Fibroblast of mammary gland (primary cell): ENCODE measurements at places on chromosomes 13 and 19.

- no peak for DNase-seq
Measured at GRCh38 chr19:5881543-5882299, 11.4 kb upstream of the FUT5 start.

DNA sequence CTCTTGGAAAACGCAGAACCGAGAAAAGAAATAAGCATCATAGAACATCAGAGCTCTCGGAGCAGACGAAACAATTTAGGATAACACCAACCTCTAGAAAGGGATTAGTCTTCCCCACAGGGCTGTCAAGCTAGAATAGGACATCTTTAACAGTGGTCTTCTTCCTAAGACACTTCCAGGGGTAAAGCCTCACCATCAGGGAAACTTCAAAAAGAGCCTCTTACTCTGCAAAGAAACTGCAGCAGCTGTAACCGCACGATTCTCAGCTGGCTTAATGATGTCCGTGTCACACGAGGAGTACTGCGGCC lies 642 bp downstream of the ZNF571 start:
- no peak for DNase-seq

GRCh38 chr13:98343461-98343860 lies 166.4 kb upstream of the RNF113B start:
- no peak for DNase-seq

DNA sequence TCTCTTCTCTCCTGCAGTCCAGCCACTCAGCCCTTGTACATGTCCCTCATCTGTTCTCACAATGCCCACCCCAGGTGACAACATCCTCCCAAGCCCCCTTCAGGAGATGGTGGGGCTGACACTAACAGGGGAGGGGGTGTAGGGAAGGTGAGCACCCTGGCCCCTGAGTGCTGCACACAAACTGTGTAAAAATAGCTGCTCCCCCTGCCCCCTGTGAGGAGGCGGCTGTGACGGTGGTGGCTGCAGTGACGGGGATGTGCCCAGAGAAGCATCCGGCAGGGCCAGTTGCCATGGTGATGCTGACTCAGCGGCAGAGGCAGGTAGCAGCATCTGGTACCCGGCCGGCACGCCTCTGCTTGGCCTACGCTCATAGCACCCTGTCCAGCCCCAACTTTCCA lies 13.0 kb upstream of the JUND start:
- no peak for DNase-seq

GRCh38 chr19:13882419-13882795 lies 5.5 kb downstream of the NANOS3 start:
- DNase-seq, result no peak

DNA sequence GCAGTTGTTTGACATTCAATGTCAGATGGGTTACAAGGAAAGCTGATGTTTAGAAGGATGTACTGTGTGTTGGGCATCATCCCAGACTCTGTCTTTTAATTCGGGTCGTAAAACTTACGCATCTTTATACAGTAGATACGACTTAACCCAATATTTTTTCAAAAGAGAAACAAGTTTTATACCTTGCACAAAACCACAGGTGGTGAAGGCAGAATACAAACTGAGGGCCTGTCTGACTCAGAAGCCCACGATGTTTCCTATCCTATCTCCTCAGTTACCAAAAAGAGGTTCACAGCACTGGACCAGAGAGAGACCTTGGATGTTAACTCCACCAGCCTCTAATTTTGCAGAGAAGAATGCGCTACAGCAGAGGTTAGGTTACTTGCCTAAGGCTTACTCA lies 477.0 kb downstream of the FOXO1 start:
- no peak for DNase-seq

GRCh38 chr19:5032101-5032967 lies 63.4 kb downstream of the KDM4B start:
- peak; percentile 57 for DNase-seq

- DNase-seq, result no peak
Measured at GRCh38 chr19:46520616-46521015, 24.9 kb upstream of the PNMA8B start.

DNA sequence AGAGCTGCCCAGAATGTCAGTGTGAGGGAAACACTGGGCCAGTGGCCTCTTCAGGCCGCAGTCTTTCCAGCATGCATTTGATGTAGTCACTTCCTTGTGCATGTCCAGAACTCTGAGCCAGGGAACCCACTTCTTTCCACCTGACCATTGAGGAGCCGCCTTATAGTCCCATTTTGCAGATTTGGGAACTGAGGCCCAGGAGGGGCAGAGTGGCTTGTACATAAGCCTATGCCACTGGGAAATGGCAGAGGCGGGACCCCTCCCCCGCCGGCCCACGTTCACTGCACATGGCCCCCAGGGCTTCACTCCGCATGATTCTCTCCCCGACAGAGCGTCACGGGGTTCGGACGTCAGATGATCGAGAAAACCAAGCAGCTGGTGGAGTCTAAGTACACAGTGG lies 5.6 kb upstream of the SPIB start:
- DNase-seq, result no peak

DNA sequence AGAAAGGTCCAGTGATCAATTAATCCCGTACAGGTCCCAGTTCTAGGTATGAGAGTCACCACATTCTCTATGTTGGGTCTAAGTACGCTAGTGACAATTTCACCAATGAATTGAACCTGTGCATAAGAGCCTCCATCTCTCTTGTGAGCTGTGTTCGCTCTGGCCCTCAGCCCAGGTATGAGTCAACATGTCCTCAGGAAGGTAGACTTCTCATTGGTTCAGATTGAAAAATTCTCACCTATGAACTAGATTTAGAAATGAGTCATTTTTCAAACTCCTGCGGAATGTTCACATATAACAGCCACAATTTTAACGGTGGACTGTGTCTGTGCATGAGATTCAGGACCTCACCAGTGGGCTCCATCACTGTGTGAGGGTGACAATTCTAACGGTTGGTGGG lies 12.7 kb upstream of the ZNF43 start:
- DNase-seq, result no peak

- DNase-seq, result no peak
Measured at GRCh38 chr13:74090869-74091605, 43.2 kb downstream of the KLF12 start.

GRCh38 chr19:52114691-52115090 lies 19.1 kb upstream of the ZNF841 start:
- no peak for DNase-seq

DNA sequence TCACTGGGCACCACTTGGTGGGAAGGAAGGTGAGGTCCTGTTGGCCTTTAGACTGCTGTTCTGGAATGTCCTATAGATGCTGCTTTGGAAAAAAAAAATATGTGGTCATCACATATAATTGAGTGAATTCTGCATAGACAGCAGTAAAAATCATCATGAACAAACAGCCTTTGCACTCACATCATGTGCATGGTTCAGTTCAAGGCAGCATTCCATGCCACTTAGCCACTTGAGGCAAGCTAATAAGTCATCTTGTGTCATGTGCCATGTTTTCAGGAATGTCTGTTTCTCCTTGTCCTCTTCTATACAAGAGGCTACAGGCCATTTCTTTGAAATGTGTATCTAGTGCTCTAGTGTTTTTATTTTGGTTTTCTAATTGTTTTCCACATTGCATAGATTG lies 43.9 kb upstream of the TSC22D1 start:
- DNase-seq, result peak; percentile 37

- peak; percentile 98 for DNase-seq
Measured at GRCh38 chr13:47188802-47189201, 291.9 kb upstream of the HTR2A start.

GRCh38 chr19:6116749-6117430 lies 6.6 kb upstream of the RFX2 start:
- no peak for DNase-seq

DNA sequence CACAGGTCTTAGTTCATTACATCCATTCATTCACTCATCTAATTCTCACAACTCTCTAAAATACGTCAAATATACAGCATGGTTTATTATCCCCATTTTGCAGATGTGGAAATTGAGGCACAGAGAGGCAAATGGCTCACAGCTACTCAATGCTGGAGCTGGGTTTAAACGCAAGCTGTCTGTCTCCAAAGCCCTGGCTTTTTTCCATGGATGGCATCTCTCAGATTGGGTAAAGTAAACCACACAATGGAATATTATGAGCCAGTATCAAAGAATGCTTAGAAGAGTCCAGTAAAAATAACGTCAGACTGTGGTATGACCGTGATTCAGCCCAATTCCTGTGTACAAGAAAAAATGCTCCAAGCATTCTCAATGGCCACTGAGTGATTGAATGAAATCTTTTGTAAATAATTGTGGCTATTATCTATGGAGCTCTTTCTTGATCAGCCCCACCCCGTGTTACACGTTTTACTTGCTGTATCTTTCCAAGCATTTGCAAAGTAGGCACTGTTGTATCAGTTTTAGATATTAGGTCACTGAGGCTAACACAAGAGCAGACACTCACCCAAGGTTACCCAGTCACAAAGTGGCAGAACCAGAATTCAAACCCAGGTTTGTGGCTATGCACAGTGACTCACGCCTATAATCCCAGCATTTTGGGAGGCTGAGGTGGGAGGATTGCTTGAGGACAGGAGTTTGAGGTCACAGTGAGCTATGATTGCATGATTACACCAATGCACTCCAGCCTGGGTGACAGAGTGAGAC lies 5.5 kb upstream of the ACP7 start:
- peak; percentile 96 for DNase-seq

- DNase-seq, result peak; percentile 50
Measured at GRCh38 chr19:29211562-29212355, 1.2 kb downstream of the UQCRFS1 start.

GRCh38 chr13:23583491-23583890 lies 13.3 kb downstream of the TNFRSF19 start:
- DNase-seq, result no peak

DNA sequence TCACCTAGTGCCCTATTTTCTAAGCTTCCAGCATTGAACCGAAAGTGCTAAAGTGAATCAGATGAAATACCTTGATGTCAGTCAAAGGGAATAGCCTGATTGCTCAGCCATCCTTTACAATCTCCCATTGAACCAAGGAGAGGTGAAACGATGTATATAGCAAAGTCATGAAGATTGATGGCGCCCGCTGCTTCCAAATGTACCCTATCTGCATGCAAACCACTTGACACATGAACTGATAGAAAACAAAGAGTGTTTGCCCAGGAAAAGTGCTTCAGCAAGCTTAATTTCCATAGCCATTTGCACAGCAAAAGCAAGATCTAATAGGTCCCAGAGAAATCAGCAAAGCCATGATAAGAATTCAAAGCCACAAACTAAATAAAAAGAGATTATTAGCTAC lies 624.9 kb upstream of the PCDH9 start:
- no peak for DNase-seq

- DNase-seq, result peak; percentile 91
Measured at GRCh38 chr13:76711550-76712182, 174.5 kb downstream of the KCTD12 start.

- DNase-seq, result no peak
Measured at GRCh38 chr19:7983286-7983950, 22.0 kb downstream of the ELAVL1 start.

- DNase-seq, result no peak
Measured at GRCh38 chr13:21948769-21949474, 278.0 kb downstream of the FGF9 start.

GRCh38 chr19:17429641-17430113 lies 9.8 kb downstream of the MVB12A start:
- DNase-seq, result no peak

GRCh38 chr19:16143399-16144215 lies at the start of gene HSH2D:
TSS of gene HSH2D (plus strand) at chr19:16143685. CDS start at chr19:16148751, 5,066 bp downstream.
- DNase-seq, result no peak

DNA sequence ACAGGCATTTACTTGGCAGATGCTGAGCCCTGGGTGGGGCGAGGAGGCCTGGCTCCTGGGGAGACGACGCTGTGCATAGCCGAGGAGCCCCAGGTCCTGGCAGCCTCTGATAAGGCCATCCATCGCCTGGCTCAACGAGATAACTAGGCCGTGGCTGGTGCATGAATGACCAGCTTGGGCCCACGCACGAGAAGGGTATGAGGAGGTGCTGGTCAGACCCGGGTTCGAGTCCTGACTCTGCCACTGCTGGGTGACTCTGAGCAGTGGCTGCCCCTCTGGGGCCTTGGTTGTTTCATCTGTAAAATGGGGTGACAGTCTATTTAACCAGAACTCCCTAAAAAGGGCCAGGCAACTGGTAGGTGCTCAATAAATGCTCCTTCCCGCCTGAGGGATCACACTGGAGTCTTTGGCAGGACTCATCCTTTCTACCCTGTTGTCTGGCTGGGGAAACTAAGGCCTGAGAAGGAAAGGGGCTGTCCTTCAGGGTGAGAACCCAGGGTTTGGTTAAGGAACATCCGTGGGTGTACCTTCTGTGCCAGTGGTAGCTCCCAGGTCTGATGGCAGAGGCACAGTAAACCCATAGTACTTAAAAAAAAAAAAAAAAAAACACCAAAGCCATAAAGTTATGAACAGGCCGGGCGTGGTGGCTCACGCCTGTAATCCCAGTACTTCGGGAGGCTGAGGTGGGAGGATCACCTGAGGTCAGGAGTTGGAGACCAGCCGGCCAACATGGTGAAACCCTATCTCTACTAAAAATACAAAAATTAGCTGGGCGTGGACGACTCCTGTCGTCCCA lies 8.1 kb upstream of the ARRDC2 start:
- DNase-seq, result no peak

DNA sequence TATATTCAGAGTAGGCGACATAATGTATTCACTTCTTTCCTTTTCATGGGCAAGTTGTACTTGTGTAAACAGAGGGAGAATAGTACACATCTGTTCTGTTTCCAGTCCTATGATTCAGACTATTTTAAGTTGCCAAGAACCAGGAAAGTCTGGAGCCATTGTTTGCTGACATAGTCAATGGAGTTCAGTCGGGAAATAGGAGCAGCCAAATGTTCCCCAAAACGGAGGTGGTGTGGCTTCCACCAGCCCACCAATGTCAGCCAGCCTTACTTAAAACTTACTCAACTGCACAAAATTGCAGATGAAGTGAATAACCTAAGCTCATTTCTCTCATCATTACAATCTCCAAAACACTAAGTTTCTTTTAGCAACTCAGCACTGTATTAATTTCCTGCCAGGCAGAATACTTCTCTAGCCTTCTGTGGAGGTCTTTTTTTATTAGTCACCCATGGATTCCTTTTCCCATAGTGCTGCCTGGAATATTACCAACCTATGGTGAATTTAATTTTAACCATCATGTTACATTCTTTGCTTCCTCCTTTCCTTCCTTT lies 22.3 kb upstream of the CSNK1A1L start:
- DNase-seq, result peak; percentile 94

DNA sequence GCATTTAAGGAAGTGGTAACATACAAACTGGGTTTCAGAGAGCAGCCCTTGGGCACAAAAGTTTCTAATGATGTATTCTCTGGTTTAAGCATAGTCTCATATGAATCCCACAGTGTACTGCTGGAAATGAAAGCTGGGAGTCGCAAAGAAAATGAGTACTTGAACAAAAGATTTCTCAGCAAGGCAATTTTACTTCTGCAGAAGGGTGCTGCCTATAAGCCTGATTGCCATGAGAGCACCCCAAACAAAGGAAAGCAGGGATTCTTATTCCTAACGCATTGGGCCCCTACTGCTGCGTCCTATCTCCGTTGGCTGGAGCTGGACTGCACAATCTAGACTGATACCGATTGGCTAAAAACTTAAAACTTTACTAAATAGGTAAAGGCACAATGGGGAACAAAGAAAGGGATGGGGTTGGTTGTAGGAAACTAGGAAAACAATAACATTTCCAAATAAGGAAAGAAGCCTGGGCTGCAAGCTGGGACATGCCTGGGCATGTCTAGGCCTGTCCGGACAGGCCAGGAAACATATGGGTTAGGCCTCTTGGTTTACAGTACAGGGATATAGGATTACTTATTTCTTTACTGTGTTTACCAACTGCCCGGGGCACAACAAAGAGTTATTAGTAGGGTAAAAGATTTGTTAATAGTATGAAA lies 27.4 kb upstream of the VN1R4 start:
- DNase-seq, result peak; percentile 19
